ENCODE measurements at places on chromosomes 2 and 18.

DNA sequence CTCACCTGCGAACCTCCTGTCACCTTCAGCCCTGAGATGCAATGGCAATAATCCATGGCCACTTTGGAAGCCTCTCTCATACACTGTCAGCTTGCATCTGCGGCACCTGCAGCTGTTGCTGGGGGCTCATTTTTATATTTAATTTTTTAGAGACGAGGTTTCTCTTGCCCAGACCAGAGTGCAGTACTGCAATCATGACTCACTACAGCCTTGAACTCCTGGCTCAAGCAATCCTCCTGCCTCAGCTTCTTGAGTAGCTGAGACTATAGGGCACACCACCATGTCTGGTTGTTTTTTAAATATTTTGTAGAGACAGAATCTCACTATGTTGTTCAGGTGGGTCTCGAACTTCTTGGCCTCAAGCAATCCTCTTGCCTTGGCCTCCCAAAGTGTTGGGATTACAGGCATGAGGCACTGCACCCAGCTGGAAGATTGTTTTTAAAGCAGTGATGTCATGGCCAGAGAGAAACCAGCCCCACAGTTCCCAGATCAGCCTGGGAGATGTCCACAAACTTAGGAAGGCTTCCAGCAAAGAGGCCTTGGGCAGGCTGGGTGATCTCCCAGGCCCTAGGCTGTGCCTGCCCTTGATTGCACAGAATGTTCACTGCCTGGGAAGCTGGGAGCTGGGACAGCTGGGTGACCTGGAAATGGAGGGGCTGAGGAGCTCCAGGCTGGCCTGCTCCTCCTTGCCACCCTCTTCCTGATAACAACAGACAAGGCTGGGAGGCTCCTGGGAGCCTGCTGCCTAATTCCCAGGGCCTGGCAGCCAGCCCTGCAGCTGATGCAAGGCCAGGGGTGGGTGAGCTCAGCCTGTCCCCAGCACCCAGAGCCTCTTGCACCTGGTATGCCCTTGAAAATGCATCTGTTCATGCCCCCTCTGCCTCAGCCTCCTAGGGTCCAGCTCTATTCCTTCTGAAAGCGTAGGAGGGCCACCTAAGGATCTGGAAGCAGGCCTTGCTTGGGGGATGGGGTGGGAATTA, 27.1 kb downstream of the SH2D6 start:
- DNase-seq, result no peak

DNA sequence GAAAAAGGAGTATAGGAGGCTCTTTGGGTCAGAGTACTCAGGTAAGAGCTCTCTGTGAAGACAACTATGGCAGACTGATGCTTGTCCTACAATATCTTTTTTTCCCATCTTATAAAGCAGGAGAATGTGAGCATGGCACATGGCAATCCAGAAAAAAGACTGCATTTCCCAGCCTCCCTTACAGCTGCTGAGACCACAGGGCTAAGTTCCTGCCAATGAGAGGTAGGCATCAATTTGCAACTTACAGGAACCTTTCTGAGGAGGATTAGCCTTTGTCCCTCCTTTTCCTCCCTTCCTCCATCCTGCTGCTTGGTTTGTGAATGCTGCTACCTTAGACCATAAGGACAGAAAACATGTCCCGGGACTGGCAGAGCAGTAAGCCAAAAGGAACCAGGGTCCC, 37.8 kb upstream of the ST8SIA5 start:
- no peak for DNase-seq

GRCh38 chr18:53503914-53504441, 720.5 kb downstream of the MBD2 start:
- DNase-seq, result no peak

- no peak for DNase-seq
Observed at GRCh38 chr2:225207043-225207442, 164.8 kb upstream of the DOCK10 start.

GRCh38 chr2:198042189-198042588, 237.8 kb downstream of the PLCL1 start:
- no peak for DNase-seq

- peak; percentile 3 for DNase-seq
Observed at GRCh38 chr2:174330945-174331594, 3.7 kb upstream of the SP9 start.

DNA sequence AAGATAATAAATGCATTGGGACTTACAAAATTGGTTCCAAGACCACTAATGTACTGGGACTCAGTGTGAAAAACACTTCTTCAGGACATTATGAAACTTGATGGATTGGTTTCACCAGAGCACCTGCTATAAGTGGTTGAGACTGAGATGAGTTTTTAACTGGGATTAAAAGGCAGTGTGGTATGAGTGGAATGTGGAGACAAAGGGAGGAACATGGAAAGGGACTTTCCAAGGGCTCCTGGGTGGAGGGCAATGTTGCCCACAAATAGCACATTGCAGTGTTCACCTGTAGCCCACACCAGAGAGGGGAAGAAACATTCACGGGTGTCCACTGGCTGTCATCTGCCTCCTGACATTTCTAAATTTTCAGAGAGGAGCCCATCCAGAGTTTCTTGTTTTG, 253.3 kb upstream of the TANK start:
- peak; percentile 55 for DNase-seq

GRCh38 chr2:164669291-164669690, 48.0 kb upstream of the GRB14 start:
- DNase-seq, result no peak

DNA sequence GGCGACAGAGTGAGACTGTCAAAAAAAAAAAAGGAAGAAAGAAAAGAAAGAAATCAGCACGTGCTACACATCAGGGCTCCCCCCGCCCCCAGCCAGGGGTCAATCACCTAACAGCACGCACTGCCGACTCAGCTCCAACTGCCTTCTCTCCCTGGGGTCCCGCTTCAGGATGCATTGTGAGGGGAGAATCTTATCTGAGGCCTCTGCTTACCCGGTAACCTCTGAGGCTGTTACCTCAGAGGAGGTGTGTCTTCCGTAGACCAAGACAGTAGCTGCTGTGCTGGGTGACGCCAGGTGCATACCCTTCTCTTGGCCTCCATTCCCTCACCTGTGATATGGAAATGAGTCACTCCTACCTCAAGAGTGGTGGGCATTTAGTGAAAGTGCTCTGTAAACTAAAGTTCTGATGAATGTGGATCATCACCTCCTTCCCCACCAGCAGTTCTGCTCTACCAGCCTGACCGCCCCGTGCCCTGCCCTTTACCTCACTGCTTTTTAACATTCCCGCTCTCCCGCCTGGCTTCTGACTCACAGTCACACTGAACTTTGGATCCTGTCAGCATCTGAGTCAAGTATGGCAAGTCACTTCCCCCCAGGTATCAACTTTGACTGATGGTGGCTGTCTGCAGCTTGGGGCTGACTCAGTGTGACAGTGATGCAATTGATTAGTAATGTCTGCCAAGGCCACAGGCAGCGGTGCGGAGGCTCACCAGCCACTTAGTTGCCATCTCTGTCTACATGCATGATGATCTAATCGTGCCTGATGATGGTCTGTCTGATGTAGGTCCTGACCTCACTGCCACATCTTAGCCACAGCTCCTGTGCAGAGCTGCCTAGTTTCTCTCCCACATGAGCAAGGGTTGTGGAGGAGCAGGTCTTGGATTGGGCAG, 20.1 kb downstream of the ARID5A start:
- DNase-seq, result peak; percentile 79

- peak; percentile 67 for DNase-seq
Observed at GRCh38 chr2:40218679-40219078, 233.2 kb downstream of the SLC8A1 start.

- DNase-seq, result peak; percentile 45
Observed at GRCh38 chr18:28040211-28040610, 136.7 kb downstream of the CDH2 start.

Data from astrocyte of the hippocampus (primary cell).